ENCODE measurements at places on chromosomes 16 and 17.

GRCh38 chr17:63190821-63191370 lies 224.9 kb downstream of the TANC2 start:
- no peak for DNase-seq

- no peak for DNase-seq
Observed at GRCh38 chr17:73057196-73057595, 35.3 kb downstream of the SLC39A11 start.

- peak; percentile 95 for DNase-seq
Observed at GRCh38 chr17:50550661-50551432, 3.9 kb downstream of the SPATA20 start.

GRCh38 chr17:29195465-29196081 lies 15.4 kb upstream of the MYO18A start:
- no peak for DNase-seq

DNA sequence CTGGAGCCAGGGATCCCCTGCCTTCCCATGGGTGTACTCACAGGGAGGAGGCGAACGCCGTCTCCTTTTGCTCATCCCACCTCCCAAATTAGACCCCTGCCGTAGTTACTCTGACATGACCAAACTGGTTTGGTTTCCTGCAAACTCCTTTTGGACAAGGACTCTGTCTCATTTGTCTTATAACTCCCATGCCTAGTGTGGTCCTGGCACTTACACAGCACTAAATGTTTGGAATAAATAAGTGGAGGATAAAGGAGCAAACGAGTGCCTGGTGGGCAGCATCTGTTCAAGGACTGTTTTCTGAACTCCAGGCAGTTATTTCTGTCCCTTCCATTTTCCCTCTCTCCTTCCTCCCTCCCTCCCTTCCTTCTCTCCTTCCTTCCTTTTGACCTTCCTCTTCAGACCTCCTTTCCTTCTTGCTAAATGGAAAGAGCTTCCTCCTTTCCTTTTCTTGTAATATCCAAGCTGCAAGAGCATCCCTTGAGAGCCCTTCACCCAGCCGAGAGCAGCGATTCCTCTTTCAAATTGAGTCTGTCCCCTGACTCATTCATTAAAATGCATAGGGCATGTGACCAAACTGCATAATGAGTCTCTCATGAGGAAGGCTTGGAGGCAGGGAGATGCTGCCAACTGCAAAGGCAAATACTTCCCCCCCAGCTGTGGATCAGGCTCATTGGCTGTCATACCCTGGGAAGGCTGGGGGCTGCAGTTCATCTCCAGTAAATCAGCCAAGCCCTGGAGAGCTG lies 36.8 kb downstream of the CHD9 start:
- no peak for DNase-seq

DNA sequence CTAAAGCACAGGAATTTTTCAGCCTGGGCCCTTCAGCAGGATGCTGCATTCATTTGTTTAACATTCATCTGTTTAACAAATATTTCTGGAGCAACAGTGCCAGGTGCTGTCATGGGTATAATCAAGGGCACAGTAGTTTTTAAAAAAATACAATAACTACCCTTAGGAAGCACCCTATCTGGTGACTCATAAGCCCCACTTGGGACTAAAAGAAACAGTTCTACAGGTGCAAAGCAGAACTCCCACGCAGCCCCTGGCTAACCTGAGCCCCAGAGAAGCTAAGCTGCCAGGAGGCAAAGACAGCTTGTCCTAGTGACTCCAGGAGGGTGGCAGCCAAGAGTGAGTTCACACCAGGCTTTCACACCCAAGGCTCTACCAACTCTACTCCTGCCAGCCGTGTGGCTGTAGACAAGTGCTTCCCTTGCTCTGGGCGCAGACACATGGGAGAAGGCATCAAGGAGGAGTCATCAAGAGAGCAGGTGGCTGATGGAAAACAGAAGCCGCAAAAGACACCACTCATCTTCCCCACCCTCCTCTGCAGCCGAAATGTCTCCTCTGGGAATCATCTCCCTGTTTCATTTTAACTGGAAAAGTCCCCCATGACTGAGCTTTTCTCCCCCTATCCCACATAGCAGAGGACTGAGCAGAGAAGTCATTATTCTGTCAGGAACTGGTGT lies 14.4 kb downstream of the CUEDC1 start:
- peak; percentile 44 for DNase-seq

DNA sequence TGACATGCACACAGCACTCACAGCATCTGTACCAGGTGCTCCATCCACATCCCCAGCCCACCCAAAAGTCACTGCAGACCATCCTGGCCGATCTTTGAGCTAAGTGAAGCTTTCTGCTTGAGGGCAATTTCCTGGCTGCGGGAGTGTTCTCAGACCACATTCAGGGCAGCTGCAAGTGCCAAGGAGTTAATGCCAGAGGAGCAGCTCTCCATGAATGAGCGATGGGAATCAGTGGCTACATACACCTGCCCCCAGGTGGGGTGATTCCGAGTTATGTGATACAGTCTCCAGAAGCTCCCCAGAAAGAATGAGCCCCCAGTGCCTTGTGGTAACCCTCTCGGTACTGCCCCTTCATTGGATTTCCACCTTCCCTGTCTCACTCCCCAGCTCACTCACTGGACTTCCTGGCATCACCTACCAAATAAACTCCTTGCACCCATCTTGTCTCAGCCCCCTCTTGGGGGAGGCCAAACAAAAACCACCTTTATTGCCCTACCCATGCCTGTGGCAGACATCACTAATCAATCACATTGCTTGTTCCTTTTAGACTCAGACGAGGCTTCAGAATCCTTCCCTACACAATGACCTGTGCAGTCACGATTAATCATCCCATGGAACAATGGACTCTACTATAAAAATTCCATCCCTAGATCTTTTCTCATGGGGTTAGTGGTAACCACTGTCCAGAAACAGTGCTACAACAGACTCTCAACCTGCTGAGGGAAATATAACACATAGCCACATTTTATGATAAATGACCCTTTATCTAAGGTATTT lies 121.1 kb downstream of the IRX5 start:
- no peak for DNase-seq

DNA sequence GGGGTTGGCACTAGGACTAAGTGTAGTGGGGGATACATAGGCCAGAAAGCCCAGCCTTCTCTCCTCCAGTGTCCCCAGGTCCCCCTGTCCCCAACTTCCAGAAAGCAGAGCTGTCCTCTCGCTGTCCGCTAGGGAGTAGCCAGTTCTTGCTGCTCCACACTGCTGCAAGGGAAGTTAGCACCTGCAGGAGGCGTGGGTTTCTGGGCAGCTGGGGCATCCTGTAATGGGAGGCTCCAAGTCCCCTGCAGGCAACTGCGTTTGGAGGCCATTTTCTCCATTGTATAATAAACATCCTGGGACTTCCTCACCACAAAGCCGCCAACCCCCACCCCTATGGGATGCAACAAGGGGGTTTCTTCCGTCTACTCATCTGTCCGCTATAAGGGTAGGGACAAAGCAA lies 1.7 kb downstream of the RPRML start:
- peak; percentile 96 for DNase-seq

- no peak for DNase-seq
Observed at GRCh38 chr16:3645504-3646347, 8.8 kb upstream of the DNASE1 start.

GRCh38 chr17:38458521-38458920 lies 30.3 kb downstream of the ARHGAP23 start:
- DNase-seq: no peak

DNA sequence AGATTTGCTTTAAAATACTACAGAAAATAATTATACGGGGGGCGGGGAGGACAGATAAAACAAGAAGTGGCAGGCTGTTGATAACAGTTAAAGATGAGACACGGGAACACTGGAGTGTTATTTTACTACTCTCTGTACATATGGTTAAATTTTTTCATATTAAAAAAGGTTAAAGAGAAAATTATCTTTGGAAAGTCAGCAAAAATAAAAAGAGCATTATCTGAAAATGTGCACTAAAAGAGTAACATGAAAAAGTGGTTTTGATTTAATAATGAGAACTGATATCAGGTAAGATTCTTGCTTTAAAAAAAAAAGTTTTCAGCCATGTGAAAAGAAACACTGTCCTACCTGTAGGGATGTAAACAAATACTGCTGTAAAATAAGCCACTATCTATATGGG lies 46.9 kb downstream of the ERN1 start:
- DNase-seq: no peak

GRCh38 chr17:10735251-10735650 lies 5.4 kb upstream of the TMEM220 start:
- no peak for DNase-seq

DNA sequence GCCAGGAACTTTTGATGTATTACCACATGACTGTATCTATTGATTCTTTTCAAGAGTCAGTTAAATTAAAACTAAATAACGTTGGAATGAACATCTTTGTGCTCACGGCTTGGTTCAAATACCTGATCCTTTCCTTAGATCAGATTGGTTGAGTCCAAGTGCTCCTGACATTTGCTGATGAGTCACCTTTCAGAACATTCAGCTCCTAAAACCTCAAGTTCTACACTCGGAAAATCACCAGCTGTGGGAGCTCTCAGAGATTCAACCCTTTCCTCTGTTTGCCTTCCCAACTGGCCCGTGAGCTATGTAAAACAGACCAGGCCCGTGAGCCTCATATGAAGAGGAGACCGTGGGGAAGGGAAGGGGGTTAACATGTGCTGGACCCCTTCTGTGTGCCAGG lies 68.1 kb downstream of the RTN4RL1 start:
- no peak for DNase-seq

GRCh38 chr16:3188925-3189825 lies 1.2 kb downstream of the OR1F1 start:
- DNase-seq: peak; percentile 52

DNA sequence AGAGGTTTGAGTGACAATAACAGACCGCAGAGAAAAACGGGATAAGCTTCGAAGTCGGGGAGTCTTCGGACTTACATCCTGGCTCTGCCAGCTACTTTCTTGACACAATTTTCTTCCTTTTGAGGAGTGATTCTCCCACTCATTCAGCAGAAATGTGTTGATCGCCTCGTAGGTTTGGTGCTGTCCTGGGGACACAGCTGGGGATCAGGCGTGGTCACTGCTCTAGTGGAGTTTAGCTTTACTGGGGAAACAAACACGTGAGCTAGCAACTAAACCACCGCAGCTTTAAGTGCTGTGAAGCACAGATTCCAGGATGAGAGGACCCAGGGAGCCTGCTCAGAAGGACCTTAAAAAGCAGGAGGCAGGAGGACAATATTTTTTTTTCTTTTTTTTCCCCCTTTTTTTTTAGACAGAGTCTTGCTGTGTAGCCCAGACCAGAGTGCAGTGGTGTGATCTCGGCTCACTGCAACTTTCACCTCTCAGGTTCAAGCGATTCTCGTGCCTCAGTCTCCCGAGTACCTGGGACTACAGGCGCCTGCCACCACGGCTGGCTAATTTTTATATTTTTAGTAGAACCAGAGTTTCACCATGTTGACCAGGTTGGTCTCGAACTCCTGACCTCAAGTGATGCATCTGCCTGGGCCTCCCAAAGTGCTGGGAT lies 858 bp downstream of the NUBP1 start:
- DNase-seq: no peak

DNA sequence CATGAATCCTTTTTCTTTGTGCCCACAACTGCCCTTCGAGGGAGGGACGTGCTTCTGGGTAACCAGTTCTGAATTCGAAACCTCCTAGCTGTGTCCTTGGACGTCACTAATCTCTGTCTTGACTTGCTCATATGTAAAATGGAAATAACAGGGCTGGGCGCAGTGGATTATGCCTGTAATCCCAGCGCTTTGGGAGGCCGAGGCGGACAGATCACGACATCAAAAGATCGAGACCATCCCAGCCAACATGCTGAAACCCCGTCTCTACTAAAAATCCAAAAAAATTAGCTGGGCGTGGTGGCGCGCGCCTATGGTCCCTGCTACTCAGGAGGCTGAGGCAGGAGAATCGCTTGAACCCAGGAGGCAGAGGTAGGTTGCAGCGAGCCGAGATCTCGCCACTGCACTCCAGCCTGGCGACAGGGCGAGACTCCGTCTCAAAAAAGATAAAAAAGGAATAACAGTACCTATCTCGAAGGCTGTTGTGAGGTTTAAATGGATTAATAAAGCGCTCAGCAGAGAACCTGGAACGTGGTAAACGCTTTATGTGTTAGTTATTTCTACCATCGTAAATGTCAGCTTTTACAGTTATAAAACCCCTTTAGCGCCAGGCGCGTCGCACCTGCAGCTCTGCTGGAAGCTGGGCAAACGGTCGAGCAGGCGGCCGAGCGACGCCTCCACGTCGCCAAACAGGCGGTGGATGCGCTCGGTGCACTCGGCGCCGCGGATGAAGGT lies 641 bp downstream of the COG8 start:
- DNase-seq: no peak

- DNase-seq: no peak
Observed at GRCh38 chr17:3796822-3797170, 4.2 kb downstream of the ITGAE start.

GRCh38 chr17:2869604-2870003 lies 73.4 kb downstream of the RAP1GAP2 start:
- DNase-seq: no peak

GRCh38 chr16:90077757-90078578 lies 837 bp upstream of the PRDM7 start:
- no peak for DNase-seq

DNA sequence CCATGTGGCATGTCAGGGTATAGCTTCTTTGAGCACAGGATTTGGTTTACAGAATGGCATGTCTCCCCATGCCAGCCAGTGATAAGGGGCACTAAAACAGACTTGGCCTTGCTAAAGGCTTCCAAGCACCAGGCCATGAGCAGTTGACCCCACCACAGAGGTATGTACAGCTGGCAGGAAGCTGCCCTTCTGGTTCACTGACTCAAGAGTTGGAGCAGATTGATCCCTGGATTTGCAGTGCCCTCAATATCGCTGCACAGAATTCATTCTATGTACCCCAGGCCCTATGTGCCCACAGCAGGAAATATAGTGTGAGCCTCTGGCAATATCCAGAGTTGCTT lies 24.3 kb downstream of the HLF start:
- no peak for DNase-seq

DNA sequence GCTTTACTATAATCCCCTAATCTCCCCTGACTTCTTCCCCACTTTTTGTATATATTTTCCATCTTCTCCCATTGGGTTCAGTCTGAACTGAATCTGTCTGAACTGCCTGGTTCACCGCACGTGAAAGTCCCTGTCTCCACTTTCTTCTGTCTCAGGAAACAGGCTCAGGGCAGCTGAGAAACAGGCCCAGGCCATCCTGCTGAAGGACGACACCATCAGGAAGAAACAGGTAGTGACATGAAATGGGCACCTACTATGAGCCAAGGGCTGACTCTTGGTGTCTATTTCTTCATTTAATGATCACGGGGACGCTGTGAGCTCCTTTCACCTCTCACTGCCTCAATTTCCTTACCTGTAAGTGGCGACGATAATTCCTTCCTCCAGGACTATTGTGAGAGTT lies 90.5 kb upstream of the HSBP1 start:
- peak; percentile 8 for DNase-seq
